A172 (cell line): ENCODE measurements at places on chromosomes 3 and 15. TPM values are rescaled to one million over a fixed set of nuclear protein-coding genes. Genes with fewer than 3 reads are reported as not detected.
A peak's percentile ranks its signal among the peaks of the same experiment; 100 is the strongest.

DNA sequence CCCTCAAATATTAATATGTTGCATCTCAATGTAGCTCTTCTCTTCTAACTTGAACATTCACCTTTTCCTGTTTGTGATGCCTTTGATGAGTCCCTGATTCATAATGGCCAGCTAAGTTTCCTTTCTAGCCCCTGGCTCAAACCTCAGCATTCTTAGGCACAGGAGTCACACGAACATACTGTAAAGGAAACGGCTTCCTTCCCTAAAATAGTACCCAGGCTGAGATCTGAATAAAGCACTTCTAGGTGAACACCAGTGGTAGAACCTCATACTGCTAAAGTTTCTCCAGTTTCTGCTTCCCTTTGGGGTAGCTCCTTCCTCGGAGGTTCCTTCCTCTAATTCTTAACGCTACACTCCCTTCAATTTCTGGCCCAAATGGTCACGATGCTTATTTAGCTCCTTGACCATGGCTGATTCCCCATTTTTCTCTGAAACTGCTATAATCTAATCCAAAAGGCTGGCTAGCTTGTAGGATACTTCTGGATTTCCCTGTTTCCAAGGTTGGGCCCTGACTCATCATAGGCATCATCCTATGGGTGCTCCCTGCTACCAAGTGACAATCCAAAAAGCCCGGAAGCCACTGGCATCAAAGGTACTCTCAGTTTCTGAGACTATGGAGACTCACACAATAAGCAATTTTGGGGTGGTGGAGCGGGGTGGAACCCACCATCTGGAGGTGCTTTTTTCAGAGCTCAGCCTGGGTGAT lies 2.4 kb downstream of the ANAPC13 start:
- peak; percentile 79 for DNase-seq

DNA sequence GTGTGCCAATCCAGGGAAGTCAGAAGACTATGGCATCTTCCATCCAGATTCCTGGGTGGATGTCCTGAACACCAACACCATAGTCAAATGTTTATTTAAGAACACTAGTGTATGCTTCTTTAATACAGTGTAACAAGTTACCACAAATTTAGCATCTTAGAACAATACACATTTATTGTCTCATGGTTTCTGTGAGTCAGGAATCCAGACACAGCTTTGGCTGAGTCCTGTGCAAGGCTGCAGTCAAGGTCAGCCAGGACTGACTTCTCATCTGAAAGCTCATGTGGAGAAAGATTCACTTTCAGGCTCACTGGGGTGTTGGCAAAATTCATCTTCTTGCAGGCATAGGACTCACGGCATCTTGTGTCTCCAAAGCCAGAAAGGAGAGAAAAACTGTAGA lies 143.4 kb downstream of the ANXA2 start:
- DNase-seq = no peak

Gene P2RY1
- 0.19 TPM in 1 of 2 replicates, not detected in the other for total RNA-seq

Gene TRH
- not detected in 2 replicates for total RNA-seq

DNA sequence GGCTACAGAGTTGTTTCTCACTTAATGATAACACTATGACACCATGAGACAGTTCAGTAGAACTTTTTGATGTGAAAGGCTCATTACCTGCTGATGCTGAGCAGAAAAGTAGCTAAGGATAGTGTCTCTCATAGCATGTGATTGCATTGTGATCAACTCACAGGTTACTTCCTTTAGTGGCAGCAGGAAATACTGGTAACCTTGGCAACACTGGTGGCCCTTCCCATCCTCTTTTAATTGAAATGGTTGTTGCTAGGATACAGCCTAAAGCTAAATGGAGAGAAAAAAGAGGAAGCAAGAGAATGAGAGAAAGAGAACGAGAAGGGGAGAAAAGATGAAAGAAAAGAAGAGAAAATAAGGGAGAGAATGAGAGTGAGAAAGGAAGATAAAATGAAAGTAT lies 204.7 kb upstream of the GAP43 start:
- no peak for DNase-seq

- no peak for DNase-seq
Observed at GRCh38 chr3:182508919-182509711, 284.2 kb upstream of the ATP11B start.
